ENCODE measurements at places on chromosomes 16 and 17.

GRCh38 chr16:49653173-49653570 lies 202.7 kb downstream of the ZNF423 start:
- DNase-seq: no peak

- DNase-seq: no peak
Measured at GRCh38 chr17:27315322-27315721, 21.4 kb downstream of the WSB1 start.

- DNase-seq: no peak
Measured at GRCh38 chr17:28839221-28839620, 3.4 kb downstream of the FAM222B start.

GRCh38 chr17:73465130-73465952 lies 153.5 kb upstream of the CDC42EP4 start:
- no peak for DNase-seq

DNA sequence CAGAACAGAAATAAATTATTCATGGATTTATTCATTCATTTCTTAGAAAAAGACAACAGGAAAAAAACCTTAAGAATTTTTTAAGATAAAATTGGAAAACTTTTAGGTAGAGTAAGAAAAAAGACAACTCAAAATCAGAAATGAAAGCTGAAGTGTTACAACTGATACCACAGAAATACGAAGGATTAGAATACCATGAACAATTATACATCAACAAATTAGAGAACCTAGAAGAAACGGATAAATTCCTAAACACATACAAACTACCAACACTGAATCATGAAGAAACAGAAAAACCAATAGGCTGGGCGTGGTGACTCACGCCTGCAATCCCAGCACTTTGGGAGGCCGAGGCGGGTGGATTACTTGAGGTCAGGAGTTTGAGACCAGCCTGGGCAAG lies 27.8 kb downstream of the CTRB2 start:
- no peak for DNase-seq
